ENCODE measurements at places on chromosomes 16 and 17.

DNA sequence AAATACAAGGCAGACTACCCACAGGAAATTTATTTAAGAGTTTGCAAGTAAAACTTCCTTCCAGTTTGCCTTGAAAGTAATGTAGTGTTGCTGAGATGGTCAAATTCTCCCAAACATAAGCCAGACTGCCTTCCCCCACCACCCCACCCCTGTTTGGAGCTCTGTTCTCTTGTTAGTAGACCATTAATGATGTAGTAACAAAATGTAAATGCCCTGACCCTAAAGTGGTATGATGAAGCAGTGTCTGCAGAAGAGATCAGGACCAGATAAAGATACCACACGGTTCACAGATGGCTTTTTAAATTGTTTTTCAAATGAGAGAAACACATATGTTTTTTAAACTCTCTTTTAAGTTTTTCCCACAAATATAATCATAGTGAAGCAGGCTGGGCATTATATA, 136.4 kb upstream of the TMEM97 start:
- DNase-seq = no peak
- peaks cover 10% of the 10 kb centered on the region for H3K36me3 ChIP-seq
- no peaks in the 10 kb centered on the region for H3K27me3 ChIP-seq
- no peaks in the 10 kb centered on the region for H3K4me1 ChIP-seq
- no peak overlapping the region for H3K4me3 ChIP-seq
- no peak overlapping the region for H3K27ac ChIP-seq

DNA sequence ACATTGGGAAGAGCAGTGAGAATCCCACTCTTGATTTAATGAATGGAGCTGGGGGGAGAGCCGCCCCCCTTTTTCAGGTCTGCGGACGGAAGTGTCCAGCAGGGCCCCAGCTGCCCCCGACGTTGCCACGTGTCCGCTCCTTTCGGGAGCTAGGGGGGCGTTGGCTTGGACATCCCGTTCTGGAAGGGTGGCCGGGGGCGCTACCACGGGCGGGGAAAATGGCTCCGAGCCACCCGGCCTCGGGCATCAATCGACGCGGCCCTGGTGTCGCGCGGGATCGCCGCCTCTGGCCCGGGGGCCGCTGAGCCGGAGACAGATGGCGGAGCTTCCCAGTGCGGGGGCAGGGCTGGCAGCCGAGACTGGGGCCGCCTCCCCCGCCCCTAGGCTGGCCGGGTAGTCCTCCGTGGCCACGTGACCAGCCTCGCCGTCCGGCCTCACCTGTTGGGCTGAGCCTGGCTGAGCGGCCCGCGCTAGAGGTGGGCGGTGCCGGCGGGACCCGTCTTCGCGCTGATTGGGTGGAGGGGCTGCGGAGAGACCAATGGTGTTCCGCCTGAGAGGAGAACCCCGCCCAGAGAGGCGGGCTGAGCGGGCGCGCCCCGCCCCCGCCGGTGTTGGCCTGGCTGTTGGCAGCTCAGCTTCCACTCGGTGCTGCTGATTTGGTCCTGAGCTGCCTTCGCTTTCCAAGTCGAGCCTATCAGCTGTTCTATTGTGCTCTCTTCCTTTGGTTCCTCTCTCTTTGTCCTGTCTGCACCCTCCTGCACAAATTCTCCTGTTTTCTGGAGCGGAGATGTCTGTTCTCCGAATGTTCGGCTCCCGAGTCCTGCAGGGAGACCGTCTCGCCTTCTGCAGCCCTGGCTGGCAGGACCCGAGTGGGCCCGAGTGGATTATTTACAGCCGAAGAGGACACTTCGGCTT, 8.3 kb downstream of the HS3ST3B1 start:
- no peaks in the 10 kb centered on the region for H3K4me1 ChIP-seq
- DNase-seq = peak; percentile 97
- no peaks in the 10 kb centered on the region for H3K36me3 ChIP-seq
- H3K27ac ChIP-seq = peak overlapping the region; percentile 69
- peaks cover 3% of the 10 kb centered on the region for H3K27me3 ChIP-seq
- peak overlapping the region; percentile 43 for H3K4me3 ChIP-seq

GRCh38 chr17:14774774-14775173, 473.9 kb downstream of the HS3ST3B1 start:
- no peaks in the 10 kb centered on the region for H3K4me1 ChIP-seq
- no peaks in the 10 kb centered on the region for H3K36me3 ChIP-seq
- no peaks in the 10 kb centered on the region for H3K27me3 ChIP-seq
- H3K27ac ChIP-seq = no peak overlapping the region
- H3K4me3 ChIP-seq = no peak overlapping the region
- no peak for DNase-seq

- no peak overlapping the region for H3K4me3 ChIP-seq
- H3K27ac ChIP-seq = no peak overlapping the region
- H3K4me1 ChIP-seq = peaks cover 5% of the 10 kb centered on the region
Observed at GRCh38 chr17:39622380-39623006, 4.3 kb upstream of the PPP1R1B start.

DNA sequence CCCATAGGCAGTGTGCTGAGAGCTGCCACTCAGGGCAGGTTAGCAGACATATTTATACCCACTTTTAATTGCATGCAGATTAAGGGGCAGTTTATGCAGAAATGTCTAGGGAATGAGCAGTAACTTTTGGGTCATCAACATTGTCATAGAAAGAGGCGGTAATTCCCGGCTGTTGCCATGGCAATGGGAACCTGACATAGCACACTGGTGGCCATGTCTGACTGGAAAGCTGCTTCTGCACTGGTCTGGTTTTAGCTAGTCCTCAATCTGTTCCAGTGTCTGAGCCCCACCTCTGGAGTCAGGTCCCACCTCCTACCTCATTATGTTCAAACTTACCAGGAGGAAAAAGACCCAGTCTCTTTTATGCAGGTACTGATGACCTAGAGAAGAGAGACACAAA, 31.5 kb upstream of the TNRC6C start:
- no peak for DNase-seq
- no peaks in the 10 kb centered on the region for H3K27me3 ChIP-seq
- no peak overlapping the region for H3K4me3 ChIP-seq
- no peak overlapping the region for H3K27ac ChIP-seq
- H3K36me3 ChIP-seq = no peaks in the 10 kb centered on the region

DNA sequence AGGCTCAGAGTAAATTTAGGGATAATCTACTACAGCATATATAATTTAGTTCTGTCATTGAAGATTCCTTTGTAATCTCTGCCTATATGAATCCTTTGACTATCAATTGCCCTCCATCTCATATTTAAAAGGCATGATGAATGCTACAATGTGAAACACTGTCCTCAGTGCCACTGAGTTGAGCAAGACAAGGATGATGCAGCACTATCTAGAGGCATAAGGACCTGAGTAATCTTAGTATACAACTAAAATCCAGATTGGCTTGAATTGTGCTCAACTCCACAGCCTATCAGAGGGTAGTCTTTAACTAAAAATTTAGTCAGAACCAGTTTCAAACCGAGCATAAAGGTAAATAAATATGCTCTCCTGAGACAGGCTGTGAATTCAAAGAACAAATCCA, 11.6 kb upstream of the STRADA start:
- no peaks in the 10 kb centered on the region for H3K4me1 ChIP-seq
- H3K27ac ChIP-seq = no peak overlapping the region
- H3K36me3 ChIP-seq = peaks cover 42% of the 10 kb centered on the region
- H3K27me3 ChIP-seq = no peaks in the 10 kb centered on the region

DNA sequence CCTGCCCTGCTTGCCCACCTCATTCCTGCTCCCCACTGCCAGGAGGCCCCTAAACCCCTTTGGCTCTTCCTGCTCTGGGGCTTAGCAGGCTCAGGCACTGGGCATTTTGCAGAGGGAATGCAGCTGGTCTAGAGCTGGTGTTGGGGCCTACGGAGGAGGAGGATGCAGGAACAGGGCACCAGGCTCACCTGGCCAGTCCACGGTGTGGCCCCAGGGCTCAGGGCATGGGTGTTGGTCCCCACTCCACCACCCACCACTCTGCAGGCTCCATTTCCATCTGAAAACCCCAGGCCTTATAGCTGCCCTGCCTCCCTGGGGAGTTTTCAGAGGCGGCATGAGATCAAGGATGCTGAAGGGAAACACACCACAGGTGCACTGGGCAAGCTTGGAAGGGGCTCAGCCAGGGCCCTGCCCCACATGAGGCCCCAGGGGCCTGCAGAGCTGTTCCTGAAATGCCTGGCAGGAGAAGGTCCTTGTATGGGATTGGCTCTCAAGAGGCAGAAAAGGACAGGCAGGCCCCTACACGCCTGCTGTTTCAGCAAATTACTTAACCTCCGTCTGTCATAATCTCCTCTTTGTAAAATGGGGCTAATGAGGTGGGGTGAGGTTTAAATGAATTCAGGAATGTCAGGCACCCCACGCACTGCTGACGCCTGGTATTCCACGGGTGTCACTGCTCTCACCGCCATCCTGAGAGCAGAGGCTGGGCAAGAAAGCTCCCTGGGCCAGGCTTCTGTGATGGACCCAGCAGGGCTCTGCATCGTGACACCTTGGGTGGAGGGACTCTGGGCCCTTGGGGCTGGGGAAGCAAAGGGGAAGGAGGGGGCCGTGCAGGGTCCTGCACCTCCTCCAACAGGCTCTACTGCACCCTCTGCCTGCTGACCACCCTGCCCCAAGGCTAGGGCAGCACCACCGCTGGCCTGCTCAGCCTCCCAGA, 9.3 kb downstream of the SLC47A2 start:
- DNase-seq = no peak
- H3K36me3 ChIP-seq = no peaks in the 10 kb centered on the region
- H3K4me1 ChIP-seq = peaks cover 51% of the 10 kb centered on the region
- H3K27me3 ChIP-seq = no peaks in the 10 kb centered on the region
- no peak overlapping the region for H3K4me3 ChIP-seq
- H3K27ac ChIP-seq = peak overlapping the region; percentile 96

- no peak overlapping the region for H3K27ac ChIP-seq
- H3K4me3 ChIP-seq = no peak overlapping the region
- no peaks in the 10 kb centered on the region for H3K4me1 ChIP-seq
- DNase-seq = no peak
- H3K36me3 ChIP-seq = no peaks in the 10 kb centered on the region
Observed at GRCh38 chr17:55166506-55166905, 98.3 kb upstream of the HLF start.
